ENCODE measurements at places on chromosomes 4 and X.

DNA sequence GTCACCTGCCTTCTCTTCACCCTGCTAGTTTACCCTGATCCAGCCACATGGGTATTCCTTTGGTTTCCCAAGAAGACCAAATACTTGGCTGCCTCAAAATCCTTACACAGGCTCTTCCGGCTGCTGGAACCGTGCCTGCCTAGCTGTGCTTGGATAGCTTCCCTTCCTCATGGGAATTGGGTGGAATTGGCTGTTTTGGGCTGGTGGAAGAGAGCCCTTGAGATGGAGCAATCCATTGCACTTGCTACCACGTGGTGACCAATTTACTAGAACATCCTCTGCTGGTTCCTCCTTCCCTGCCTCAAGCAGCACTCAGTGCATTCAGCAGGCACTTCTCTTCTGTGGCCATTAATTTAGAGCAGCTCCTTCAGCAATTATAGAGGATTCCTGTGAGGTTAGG lies 119.3 kb upstream of the AP1S2 start:
- no peak for DNase-seq

DNA sequence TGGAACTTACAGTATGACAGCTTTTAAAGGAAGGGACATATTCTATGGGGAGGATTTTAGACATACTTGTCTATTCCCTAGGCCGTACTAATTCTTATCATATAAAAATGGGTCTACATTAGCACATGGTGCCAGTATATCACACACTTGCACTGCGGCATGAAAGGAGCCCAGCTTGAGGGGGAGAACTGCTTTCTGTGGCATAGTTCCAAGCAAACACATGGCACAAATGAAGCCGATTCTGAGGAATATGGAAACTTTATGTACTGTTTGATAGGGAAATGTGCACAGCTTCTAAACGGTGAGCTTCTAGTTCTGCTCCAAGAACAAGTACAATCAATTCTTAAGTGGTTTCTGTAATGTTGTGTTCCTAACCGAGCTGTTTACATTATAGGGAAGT lies 675.6 kb upstream of the FTHL17 start:
- DNase-seq: no peak

GRCh38 chr4:170697845-170698244 lies 608.1 kb upstream of the AADAT start:
- no peak for DNase-seq

DNA sequence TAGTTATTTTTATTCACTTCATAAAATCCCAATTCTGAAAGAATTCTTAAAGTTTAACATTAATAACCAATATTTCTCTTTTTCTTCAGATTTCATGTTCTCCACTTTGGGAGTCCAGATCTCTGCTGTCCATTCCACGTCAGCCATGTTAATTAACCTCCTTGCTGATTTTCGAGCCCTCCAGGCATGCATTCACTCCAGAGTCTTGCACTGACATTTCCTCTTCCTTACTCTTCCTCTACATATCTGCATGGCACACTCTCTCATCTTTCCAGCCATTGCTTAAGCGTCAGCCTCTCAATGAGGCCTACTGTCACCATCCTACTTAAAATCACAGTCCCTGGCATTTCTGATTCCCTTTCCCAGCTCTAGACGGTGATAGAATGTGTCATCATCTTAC lies 144.8 kb downstream of the MAD2L1 start:
- DNase-seq: no peak

DNA sequence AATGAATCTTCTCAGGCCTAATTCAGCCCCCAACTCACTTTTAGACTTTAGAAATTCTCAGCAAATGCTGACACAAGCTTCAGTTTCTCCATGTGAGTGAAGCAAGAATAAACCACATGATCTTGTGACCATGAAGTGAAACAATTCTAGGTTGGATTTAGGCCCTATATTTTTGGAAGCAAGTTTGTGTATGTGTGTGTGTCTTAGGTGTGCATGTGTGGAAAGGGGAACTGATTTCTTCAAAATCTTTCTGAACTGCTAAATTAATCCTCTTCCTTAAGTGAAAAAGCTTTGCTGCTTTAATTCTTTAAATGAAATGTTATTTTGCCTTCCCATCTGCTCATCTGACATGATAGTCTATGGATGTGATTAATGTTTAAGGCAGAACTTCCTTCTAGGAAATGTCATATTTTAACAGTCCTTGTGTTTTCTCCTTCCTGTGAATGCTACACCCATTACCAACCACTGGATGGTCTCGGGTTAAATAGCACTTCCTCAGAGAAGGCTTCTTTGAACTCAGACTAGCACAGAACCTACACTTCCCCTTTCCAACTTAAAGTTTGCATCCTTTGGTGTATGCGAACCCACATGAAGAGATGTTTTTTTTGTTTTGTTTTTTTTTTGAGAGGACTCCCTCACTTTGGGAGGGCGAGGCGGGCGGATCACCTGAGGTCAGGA lies 1.2 kb upstream of the TMEM144 start:
- no peak for DNase-seq

- no peak for DNase-seq
Observed at GRCh38 chr4:187937557-187937956, 58.0 kb upstream of the ZFP42 start.

Measured in caudate nucleus (tissue), 63 donors.